ENCODE measurements at places on chromosomes 7 and 10.
A peak's percentile ranks its signal among the peaks of the same experiment; 100 is the strongest.

GRCh38 chr10:614790-615582 is 74.5 kb downstream of the DIP2C start:
- DNase-seq, result no peak

- DNase-seq, result peak; percentile 66
These were observed 2.1 kb downstream of the ADK start for GRCh38 chr10:74153123-74153522.

DNA sequence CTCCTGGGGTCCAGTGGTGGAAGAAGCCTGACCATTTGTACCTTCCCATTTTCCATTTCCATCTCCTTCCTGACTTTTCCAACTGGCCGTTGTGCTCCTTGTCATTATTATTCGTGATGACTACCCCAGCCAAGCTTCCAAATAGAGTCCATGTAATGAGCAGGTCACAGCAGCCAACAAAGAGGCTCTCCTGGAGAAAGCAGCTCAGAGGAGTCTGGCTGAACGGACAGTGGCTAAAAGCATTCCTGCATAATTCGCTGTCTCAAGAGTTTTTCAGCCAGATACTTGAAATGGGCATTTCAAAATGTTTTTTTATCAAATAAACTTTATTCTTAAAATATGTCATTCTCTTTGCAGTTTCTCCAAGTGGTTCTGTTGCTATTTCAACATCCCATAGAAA is 458.6 kb downstream of the INHBA start:
- DNase-seq, result no peak

GRCh38 chr7:98348726-98349474 is 52.0 kb downstream of the BAIAP2L1 start:
- no peak for DNase-seq

- DNase-seq, result no peak
These were observed at the start of gene EBLN1 for GRCh38 chr10:22217842-22218241. Gene EBLN1, minus strand, starts transcription at chr10:22218015. Its CDS starts 8,032 bp downstream, at chr10:22209983.

DNA sequence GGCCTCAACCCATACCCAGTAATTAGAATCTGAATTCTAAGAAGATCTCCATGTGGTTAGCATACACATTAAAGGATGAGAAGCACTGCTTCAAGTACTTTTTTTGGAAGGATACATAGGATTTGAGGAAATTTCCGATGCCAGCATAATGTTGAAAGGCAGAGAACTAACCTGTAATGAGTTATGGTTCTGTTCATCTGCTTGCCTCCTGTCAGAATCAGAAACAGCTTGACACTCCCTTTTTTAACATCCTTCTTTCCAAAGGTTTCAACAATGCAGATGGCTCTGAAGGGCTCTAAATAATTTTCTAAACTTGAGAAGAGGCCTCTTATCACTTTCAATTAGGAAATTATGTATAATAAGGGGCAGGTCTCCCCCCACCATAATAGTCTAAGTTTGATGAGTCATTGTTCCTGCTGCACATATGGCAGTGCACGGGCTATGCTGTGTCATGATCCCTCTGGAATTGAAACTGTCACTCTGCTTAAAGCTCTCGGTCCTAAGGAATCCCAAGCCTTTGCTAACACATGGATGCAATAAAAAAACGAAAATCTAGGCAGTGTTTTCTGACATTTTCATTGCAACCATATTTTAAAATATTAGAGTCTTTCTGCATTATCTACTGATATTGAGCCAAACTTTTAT is 291.2 kb upstream of the FZD1 start:
- peak; percentile 62 for DNase-seq

DNA sequence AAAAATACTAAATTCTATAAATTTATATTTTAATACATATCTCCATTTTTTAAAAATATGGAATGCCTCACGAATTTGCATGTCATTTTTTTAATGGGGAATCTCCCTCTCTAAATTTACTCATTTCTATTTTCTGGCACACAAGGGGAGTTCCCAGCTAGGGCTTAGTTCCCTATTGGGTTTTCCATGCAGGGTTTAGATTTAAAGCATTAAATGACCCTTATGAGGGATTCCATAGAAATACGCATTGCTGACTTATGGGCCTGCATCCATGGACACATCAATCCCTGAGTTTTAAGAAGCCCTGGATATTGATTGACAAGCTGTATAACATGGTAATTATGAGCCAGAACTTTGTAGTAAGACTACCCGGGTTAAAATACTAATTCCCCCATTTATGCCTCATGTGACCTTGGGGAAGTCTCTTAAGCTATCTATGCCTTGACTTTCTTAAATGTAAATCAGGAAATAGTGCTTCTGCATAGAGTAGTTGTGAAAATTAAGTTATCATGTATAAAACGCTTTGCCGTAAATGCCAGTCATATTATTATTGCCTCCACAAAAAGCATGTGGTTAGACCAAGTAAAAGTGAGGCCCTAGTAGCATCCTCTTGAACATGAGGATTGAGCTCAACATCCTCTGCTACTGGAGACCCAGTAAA is 78.8 kb upstream of the ANKRD1 start:
- no peak for DNase-seq

- DNase-seq, result peak; percentile 97
These were observed 32.1 kb upstream of the MDFIC start for GRCh38 chr7:114889646-114890285.

DNA sequence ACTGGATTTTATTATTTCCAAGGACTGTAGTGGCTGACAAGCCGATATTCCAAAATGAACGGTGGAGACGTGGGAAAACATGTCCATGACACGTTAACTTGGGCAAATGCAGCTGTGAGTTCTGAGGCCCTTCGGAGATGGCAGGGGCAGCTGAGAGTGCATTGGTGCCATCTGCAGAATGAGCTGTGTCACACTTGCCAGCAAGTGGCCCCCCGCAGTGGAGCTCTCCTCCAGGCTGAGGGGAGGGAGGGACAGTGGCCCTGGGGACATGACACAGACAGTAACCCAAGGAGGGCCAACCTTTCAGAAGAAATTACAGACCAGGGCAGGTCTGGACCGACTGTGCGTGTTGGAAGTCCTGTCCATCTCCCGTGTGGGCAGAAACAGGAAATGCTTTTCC is 139.4 kb downstream of the SVIL start:
- no peak for DNase-seq

DNA sequence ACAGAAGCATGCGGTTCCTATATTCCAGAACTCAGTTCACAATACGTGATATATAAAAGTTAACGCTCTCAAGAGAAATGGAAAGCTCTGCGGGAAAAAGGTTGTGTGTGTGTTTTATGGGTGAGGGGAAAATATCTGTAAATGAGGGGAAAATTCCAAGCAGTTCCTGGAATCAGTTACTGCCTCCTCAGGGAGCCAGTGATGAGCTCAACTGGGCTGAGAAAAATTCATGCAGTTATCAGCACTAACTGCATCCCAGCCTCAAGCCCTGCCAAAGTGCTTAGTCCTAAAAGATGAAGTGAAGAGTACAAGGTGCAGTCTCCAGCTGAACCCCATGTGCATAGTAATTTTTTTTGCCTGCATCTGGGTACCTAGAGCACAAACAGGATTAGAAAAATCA is 191.9 kb downstream of the CDK14 start:
- DNase-seq, result peak; percentile 18

GRCh38 chr10:7541137-7542087 is 125.4 kb downstream of the ITIH5 start:
- DNase-seq, result peak; percentile 45

DNA sequence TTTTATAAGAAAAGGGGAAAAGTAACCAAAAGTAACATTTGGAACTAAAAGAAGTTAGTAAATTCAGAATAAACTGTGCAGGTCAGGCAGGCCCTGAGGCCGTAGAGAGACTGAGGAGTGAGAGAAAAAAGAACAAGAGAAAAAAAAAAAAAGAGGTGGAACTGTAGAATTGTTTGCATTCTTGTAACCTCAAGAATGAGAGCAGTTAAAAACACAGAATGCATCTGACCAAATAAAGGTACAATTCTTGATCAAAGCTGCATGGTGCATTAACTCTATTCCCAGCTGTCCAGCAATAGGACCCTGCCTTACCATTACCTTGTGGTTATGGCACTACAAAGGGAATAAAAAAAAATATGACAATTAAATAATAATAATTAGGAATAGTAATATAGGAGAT is 170.1 kb upstream of the SEMA3A start:
- DNase-seq, result peak; percentile 55

DNA sequence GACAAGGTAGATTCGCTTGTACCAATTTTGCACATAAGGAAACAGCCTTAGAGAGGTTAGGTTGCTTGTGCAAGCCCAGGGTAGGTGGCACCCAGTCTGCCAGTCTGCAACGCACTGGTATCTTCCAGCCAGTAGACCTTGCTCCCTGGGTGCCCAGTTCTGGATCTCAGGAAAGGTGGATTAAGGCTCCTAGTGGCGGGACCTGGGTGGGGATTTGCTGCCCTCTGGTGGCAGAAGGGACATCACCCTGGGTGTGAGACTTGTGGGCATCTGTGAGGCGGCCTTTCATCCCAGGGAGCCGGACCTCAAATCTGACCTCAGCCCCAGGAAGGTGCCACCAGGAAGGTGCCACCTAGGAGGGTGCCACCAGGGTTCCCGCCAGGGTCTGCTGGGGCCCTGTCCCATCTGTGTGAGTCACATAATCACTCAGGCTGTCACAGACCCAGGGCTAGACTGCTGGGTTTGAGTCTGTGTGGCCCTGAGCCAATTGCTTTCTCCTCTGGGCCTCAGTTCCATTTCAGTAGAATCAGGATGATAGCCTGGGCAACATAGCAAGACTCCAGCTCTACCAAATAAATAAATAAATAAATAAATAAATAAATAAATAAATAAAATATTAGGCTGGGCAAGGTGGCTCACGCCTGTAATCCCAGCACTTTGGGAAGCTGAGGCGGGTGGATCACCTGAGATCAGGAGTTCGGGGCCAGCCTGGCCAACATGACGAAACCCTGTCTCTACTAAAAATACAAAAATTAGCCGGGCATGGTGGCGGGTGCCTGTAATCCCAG is 5.3 kb upstream of the PRKRIP1 start:
- DNase-seq, result peak; percentile 65

DNA sequence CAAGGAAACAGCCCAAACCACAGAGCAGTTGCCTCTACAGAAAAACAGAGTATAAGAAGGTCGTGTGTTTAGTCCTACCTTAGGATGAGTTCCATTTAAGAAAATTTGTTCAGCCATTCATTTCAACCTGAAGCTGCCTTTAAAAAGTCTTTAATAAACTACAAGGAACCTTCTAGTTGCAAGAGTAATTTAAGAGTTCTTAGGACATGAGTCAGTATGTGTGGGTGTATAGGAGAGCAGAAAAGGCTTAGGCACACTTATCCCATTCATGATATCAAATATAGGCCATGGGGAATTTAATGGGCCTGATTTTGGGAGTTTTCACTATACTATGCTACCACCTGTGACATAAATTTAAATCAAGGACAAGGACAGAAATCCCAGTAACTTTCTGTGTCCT is 496.8 kb downstream of the TFEC start:
- peak; percentile 25 for DNase-seq

DNA sequence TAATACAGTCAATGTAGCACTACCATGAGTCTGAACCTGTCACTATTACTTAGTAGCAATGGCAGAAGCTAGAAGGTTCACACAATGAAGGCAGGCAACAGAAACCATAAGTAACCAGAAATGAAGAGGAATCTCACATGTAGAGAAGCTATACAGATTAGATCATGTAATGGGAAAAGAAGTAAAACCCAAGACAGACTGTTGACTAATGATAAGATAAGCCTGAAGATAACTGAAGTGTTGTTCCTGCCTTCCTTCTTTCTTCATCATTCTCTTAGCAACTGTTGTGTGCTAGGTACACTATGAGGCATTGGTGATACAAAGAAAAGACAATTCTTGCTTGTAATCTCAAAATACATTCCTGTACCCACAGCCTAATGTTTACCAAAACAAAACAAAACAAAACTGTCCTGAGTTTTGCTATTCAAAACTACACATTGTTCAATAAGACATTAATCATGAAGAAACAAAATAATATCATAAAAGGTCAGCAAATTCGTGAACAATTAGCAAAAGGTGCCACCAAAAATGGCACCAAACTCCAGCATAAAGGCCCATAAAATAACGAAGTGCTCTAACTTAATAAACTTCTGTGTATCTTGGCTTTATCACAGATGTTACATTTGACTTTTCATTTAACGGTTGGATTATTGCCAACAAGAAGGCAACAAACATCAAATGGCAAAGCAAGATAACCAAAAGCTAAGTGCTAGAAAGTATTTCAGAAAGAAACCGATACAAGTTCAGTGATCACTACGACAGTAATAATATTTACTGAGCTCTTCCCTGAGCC is 27.1 kb downstream of the ZNF800 start:
- no peak for DNase-seq

GRCh38 chr7:131285556-131285955 is 42.1 kb upstream of the MKLN1 start:
- DNase-seq, result peak; percentile 4

DNA sequence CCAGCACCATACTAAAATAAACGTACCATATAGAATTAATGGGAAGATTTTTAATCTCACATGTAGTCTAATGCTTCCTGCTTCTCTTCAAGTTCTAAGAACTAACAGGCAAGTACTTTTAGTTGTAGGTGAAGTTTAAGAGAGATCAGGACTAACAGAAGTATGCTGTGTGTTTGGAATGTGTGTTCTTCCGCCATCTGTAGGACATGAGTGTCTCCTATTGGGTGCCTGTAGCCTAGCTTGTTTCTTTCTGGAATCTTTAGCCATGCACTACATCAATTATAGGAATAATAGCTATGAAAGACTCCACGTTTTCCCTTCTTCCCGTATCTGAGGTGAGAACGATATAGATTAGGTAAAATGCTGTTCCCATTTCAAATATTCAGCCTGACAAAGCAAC is 140.2 kb upstream of the AHR start:
- no peak for DNase-seq
